ENCODE measurements at places on chromosomes 1 and 21.

DNA sequence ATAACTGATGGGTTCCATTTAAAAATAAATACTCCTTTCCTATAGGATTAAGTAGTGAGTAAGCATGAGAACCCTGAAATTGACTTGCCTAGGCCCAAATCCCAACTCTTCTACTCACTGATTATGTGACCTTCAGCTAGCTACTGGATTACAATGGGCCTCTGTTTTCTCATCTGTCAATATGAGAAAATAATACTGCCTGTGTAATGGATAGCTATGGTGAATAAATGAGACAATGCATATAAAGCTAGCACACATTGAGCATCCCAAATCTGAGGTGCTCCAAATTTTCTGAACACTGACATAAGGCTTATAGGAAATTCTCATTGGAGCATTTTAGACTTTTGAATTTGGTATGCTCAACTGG lies 5.3 kb upstream of the LRRC8C start:
- no peak for DNase-seq

DNA sequence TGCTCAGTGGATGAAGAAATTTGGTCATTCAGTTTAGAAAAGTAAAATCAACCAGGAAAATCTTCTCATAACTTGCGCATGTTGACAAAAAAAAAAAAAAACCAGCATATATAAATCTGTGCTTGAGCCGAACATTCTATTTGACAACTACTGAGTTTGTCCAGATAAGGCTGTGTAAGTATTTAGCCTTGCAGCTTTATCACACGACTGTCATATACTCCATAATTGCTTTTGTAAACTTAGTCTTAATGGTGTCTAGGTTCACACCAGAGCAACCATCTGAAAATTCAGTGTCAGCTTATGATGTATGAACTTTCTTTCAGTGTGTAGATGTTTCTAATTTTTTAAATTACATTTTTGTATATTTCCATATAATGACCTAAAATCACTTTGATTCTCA lies 1173.8 kb upstream of the TMPRSS15 start:
- no peak for DNase-seq

DNA sequence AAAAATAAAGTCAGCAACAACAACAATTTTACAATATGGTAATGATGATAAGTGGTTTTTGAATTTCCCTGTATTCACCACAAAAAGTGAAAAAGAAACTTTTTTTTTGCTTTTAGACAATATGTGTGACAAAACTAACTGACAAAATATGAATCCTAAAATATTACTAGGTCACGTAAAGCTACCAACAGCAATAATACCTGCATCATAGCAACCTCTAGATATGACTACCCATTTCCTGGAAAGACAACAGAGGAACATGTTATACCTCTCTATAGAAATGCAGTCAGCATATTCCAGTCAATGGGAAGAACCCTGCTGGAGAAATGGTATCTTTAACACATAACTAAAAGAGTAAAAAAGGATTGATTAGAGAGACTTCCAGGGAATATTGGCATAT lies 73.7 kb downstream of the PDE4B start:
- DNase-seq = no peak

GRCh38 chr1:34970220-34970735 lies 14.9 kb downstream of the TMEM35B start:
- DNase-seq = no peak

GRCh38 chr1:218536296-218536986 lies 191.3 kb downstream of the TGFB2 start:
- no peak for DNase-seq

DNA sequence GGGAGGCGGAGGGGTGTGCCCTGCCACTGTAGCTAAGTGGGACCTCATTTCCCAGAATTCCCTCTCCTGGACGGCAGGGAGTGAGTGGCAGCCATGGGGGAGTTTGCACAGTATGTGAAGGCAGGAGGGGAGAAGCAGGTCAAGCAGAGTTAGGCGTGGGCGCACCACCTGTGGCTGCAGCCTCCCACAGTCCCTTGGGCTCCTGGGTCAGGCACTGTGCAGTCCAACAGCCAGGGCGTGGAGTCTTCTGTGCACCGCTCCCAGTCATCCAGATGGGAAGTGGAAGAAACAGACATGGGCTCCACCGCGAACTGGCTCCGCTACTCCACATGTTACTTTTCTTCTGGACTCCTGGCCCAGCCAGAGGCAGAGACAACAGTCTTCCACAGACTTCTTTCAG lies 85.4 kb upstream of the TIAM1 start:
- no peak for DNase-seq

DNA sequence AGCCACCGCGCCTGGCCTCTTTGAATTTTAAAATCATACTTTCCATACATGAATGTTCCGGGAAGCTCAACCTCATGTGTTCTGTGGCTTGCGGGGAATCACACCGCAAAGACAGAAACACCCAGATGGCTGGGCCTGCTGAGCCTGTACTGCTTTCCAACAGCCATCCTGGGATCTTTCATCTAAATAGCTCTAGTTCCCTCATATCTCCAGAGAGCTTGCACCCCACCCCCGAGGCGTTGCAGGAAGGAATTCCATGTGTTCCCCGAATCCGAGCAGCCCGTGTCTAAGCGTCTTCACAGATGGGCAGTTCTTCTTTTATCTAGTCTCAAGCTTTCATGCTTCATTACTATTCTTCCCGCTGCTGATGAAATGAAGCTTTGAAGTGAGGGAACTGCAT lies 66.4 kb downstream of the IGSF21 start:
- DNase-seq = no peak

- no peak for DNase-seq
Observed at GRCh38 chr1:192980856-192981255, 78.3 kb downstream of the UCHL5 start.

DNA sequence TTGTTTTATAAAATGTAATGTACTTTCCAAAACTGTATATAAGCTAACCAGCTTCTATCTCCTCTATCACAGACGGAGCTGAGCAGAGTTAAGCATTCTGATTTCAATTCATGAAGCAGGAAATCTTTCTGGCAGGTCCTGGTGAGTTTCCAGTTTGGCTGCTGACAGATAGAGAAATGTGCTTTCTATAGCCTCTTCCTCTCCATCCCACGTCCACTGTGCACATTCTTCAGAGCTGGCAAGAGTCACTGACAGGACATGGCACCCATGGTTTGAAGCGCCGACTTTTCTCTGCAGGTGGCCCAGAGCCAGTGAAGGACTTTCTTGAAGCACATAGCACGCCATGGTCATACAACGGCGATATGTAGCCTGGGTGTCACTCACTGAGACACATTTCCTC lies 52.3 kb upstream of the POU2F1 start:
- no peak for DNase-seq

DNA sequence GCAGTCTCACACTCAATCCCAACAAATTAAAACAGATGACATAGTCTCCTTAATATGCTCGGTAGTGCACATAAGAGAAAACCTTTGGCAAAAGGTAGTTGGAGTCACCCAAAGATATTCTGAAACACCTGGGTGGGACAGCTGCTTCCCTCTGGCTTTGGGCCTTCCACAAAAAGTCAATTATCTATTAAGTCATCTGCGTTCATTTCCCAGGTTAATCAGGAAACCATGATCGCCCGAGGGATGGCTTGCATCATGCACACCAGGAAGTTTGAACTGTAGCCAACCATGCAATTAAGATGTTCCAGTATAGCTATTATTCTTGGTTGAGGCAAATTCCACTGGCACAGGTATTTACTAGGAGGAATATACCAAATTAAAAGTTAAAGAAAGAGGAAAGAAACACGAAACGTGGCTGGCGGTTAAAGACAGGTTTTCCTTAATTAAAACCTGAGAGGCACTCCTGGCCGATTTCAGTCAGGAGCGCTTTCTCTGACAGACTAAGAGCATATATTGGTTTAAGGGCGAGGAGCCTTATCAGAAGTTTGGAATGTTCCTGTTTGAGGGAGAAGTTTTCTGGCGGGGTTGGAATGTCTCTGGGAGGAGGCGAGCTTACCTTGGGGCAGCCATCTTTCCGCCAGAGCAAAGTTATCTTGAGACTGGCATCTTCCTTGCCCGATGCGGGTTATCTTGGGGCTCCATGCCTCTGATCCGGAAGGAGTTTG lies 19.9 kb downstream of the CLDN17 start:
- no peak for DNase-seq

DNA sequence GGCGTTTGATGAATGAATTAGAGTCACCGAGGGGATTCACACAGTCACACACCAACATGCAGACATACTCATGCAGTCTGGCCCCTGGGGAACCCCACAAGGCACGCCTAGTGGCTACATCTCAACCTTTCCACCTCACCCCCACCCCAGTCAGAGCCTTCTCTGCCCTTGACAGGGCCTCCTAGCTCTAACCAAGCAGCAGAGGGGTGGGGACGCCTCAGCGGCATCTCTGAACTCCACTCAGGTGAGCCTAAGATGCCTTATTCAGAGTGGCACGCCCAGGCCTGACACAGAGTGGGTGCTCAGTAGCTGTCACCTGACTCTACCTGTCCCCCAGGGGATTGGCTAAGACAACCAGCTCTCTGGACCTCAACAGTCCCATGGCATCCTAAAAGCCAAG lies 3.7 kb upstream of the SDC3 start:
- no peak for DNase-seq

DNA sequence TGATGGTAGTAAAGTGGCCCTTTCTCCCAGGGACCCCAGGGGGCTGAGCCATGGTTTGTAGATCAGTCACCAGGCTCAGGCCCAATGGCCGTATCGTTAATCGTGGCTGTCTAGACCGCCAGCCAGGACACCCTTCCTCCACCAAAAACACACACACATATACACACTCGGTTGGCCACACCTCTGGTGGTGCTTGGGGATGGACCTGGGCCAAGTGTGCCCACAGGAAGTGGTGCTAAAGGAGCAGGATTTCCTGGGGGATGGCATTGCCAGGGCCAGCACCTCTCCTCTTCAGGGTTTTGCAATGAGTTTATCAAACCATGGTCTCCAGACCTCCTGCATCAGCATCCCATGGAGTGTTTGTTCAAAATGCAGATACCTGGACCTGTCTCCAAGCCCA lies 36.2 kb downstream of the CITED4 start:
- DNase-seq = no peak

GRCh38 chr1:234975941-234976860 lies 152.4 kb downstream of the TOMM20 start:
- DNase-seq = no peak

- DNase-seq = no peak
Observed at GRCh38 chr1:194062526-194062925, 876.1 kb upstream of the B3GALT2 start.

GRCh38 chr1:58763214-58763613 lies 20.6 kb downstream of the JUN start:
- no peak for DNase-seq

GRCh38 chr1:12208764-12209494 lies 20.9 kb upstream of the VPS13D start:
- peak; percentile 99 for DNase-seq

GRCh38 chr1:230191855-230192254 lies 124.8 kb downstream of the GALNT2 start:
- DNase-seq = no peak

DNA sequence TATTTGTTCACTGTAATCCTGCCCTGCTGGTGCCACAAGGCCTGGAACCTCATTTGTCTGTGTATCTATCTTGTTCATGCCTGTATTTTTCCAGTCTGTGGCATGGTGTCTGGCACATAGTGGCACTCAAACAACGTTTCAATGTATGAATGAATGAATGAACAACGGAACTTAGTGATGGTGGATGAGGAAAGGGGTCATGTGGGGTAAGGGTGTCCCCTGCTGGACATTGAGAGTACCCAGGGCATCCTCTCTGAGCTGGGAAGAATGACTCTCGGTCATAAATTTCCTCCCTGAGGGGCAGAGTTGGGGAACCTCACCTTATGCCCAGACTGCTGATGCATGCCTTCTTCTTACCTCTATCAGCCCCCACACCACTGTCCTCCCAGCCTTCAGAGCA lies 18.9 kb upstream of the ZNF683 start:
- DNase-seq = no peak

DNA sequence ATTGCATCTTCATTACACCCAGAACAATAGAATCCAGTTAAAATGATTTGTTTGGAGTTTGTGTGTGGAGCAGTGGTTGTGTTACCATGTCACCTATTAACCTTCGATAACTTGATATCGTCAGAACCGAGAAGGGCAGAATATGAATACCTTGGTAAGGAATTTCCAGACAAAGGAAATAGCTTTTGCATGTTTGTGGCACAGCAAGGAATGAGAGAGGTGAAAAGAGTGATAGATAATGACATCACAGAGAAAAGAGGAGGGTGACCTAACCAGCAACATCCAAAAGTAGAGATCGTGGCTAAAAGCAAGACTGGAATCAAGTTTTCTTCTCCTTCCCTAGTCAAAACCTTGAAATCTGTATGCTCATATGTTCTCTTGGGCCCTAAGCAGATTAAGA lies 244.6 kb upstream of the NEGR1 start:
- no peak for DNase-seq

- DNase-seq = no peak
Observed at GRCh38 chr1:8677782-8678181, 139.7 kb downstream of the RERE start.

DNA sequence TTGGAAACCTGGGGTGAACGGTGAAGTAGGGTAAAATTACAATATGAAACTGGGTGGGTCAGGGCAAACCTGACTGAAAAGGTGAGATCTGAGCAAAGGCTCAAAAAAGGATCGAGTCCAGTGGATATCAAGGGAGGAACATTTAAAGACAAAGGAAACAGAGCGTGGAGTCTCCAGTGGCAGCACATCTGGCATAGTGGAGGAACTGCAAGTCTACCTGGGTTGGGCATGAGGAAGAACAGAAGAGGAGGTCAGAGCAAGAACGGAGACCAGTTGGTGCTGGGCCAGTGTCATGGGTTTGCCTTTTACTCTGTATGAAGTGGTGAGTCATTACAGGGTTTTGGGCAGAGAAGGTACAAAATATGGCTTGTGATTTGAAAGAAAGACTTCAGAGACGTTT lies 163.7 kb downstream of the NTPCR start:
- DNase-seq = no peak

GRCh38 chr1:89708751-89709375 lies 75.9 kb downstream of the LRRC8C start:
- DNase-seq = no peak

GRCh38 chr1:17113963-17114362 lies 5.3 kb downstream of the PADI2 start:
- no peak for DNase-seq

GRCh38 chr1:110190282-110190929 lies 19.7 kb upstream of the KCNC4 start:
- DNase-seq = no peak

GRCh38 chr21:39153373-39153772 lies 29.9 kb downstream of the PSMG1 start:
- no peak for DNase-seq

DNA sequence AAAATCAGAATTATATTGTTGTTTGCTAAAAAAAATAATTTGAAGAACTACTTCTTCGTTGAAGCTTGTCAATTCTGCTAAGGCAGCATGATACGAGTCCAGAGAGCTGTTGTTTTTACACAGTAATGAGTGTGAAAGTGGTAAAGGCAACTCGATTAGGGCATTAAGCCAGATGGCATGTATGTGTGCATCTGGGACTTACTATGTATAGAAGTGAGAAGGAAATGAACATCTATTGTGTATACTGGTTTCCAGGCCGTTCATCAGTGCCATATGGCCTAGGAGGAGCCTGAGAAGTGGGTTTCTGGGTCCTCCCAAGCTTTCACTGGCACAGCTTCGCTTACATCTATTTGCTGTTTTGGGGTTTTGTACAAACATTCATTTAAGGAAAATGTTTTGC lies 5.7 kb downstream of the CTPS1 start:
- no peak for DNase-seq

All from H1 (cell line).